Retinal pigment epithelial cell (primary cell): ENCODE measurements at places on chromosomes 7 and 10.

DNA sequence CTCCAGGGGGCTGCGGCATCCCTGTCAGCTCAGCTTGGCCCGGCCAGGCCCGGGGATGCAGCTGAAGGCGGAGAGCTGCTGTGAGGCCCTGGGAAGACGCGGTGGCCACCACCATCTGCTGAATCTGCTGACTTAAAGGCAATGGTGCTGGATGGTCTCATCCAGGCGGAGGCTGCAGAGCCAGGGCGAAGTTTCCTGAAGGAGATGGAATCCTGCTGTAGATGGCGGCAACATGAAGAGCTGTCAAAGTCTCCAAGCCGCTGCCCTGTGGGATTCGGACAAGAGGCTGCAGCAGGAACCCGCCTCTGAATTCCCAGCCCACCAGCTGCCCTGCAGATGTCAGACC lies 200.1 kb downstream of the PTPRN2 start:
- DNase-seq = no peak

- no peak for DNase-seq
These were observed 88.0 kb upstream of the ZPBP start for GRCh38 chr7:50181081-50181480.

- no peak for DNase-seq
These were observed 33.7 kb downstream of the CFAP58 start for GRCh38 chr10:104387130-104387888.

DNA sequence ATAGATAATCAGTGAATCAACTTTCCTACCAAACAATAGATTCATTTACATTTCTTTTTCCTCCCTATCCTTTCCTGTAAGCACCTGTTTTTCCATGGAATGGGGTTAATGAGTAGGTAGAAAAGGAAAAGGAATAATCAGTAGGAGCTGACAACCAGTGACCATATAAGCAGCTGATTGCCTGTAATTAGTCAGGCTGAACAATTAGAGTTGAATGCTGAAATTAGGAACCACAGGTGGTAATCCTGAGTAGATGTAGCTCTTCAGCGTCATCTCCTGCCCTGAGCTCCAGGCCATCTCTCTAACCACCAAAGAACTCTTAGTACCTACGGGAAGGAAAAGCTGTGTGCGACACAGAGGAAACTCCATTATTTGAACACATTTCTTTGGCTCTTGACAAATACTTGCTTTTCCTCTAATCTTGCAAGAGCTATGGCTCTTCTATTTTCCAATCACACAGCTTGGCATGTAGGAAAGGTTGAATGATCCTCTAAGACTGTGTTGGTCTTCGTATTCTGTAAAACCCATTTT lies 63.8 kb downstream of the KLHDC10 start:
- DNase-seq = no peak

- DNase-seq = no peak
These were observed 282.8 kb downstream of the RPS24 start for GRCh38 chr10:78316451-78316931.

DNA sequence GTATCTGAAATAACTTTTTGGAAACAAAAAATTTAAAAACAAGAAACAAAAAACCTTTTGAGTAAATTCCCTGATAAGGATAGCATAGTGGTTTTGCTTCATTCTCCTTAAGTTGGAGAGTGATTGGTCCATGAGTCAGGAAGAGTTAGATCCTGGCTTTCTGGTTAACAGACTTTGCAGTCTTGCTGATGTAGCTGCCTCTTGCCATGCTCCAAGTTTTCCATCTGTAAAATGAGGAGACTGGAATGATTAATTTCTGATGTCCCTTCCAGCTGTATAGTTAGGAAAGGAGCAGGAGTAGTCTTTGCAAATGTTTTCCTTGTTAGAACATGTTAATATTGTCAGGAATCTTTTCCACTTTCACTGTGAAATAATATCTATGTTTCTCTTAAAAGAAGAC lies 266.6 kb downstream of the DNAJB9 start:
- no peak for DNase-seq

DNA sequence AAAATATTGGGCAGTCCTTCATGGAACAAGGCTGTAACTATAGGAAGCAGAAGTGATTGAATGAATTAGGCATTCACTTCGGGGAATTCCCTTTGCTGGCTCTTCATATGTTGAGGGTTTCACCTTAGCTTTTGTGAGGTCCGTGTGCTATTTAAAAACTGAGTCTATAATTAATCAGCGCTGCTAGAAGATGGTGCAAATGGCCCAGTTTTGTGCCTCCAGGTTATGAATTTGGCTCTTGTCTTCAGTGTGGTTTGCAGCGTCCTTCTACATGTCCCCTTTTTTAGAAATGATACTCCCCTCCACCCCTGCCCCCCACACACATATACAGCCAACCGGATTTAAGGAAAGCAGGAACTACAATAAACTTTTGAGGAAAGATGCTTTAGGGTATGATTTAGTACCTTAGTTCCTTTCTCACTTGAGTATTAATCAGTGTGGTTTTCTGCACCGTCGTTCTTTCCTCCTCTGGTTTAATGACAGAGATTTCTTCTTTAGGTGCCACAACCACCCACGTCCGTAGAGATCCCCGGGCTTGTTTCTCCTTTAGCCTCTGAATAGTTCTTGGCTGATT lies 110.6 kb upstream of the SAMD8 start:
- no peak for DNase-seq

GRCh38 chr10:12547301-12547771 lies 198.0 kb downstream of the CAMK1D start:
- no peak for DNase-seq

DNA sequence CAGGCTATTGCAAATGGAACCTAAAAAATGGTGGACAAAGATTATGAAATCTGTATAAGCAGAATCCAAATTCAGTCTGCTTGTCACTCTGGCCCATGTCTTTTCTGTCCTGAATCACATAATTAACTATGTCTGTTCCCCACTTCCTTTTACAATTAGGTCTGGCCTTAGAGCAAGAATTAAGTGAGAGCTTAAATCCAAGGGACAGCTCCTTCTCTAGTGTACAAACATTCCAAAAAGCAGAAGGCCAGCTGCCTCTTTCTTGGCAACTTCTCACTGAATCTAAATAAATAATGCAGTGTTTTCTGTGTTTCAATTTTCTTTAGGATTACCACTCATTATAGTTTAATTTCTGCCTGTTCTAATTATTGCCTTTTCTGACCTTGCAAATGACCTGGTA lies 39.3 kb upstream of the NEBL start:
- DNase-seq = no peak

DNA sequence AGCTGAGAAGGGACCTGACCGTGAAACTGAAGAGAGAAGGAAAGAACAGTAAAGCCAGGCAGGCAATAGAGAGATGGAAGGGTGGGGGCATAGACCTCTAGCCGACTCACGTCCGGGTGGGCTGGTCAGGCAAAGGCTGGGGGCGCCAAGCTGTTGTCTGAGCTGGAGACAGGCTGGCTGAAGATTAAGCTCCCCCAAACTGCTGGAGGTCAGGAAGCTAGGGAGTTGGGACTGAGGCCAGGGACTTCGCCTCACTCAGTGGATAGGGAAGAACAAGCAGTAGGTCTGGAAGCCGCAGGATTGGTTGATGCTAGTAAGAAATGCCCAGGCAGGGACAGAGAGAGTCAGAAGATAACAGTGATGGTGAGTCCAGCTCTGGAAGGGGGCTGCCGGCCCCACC lies 5.3 kb downstream of the PITX3 start:
- no peak for DNase-seq

GRCh38 chr10:22010973-22011408 lies 7.5 kb upstream of the DNAJC1 start:
- DNase-seq = no peak

DNA sequence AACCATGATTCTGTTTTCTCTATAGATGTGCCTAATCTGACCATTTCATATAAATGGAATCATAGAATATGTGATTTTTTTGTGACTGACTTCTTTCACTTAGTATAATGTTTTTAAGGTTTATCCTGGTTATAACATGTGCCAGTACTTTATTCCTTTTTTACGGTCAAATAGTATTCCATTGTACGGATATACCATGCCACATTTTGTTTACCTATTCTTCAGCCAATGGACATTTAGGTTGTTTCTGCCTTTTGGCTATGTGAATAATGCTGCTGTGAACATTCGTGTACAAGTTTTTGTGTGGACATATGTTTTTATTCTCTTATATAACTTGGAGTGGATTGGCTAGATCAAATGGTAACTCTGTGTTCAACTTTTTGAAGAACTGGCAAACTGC lies 178.3 kb upstream of the TCF7L2 start:
- DNase-seq = no peak

GRCh38 chr10:80487791-80488538 lies 33.9 kb downstream of the TSPAN14 start:
- no peak for DNase-seq

DNA sequence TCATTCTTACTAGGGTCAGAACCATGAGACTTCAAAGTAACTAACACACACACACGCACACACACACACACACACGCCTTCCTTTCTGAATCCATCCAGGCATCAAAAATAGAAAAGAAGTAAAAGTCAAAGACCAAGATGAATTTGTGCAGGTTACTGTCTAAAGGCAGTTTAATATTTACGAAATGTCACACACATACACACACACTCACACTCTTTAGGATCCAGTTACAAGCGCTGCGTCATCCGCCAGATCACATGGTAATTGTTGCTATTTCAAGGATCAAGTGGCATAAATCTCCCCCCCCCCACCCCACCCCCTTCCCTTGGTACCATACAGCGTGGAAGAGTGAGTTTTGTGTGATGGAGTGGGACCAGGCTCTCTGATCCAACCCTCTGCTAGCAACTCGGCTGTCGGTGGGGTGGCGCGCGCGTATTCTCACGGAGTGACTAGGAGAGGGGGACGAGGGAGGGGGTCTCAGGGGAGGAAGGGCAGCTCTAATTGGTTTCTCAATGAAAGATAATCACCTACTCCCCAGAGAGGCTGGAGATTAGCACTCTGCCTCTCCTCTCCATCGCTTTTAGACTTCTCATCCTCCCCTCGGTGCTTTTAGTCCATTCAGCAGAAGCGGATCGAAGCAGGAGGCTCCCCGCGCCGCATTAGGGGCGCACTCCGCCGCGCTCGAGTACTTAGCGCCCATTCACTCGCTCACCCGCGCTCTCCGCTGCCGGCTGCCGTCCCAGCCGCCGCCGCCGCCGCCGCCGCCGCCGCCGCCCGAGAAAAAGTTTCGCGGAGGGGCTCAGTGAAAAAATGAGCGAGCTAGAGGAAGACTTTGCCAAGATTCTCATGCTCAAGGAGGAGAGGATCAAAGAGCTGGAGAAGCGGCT lies 83.5 kb upstream of the PRKG1 start:
- DNase-seq = peak; percentile 72

DNA sequence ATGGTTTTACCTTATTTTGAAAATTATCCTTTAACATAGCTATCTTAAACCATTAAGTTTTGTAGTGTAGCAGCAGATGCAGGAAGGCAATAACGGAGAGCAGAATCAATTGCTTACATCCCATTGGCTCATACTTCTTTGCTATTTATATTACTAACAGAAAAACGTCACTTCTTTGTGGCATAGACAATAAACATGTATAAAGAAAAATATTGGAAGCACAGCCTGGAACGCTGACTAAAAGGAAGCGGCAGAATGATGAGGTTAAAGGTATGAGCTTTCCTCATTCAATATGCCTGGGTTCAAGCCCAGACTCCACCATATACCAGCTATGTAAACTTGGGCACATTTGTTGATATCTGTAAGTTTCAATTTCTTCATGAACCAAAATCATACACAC lies 24.0 kb upstream of the BMPER start:
- DNase-seq = no peak

GRCh38 chr10:121598263-121599249 lies at the start of gene FGFR2:
FGFR2 (minus strand) TSS chr10:121598444; CDS start chr10:121593817, 4,627 bp downstream.
- DNase-seq = peak; percentile 12
